ENCODE measurements at places on chromosomes 12 and 14.

DNA sequence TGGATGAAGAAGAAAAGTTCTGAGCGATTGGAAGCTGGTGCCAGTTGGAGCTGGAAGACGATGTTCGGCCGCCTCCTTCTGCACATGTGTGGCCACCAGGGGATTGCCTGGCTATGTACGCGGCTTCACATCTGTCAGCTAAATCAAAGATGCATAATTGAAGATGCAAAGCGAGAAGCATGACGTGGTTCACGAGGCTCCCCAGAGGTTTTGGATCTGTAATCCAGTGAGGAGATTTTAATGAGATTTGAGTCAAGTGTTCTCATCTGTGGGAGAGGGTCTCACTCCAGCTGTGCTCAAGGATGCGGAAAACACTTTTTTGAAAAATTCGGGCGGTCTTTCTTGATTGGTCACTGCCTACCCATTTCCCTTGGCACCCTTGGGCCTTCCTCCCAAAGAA, 94.6 kb downstream of the PAX9 start:
- DNase-seq = no peak

- no peak for DNase-seq
These were observed 180.0 kb downstream of the RBM19 start for GRCh38 chr12:113786107-113786506.

DNA sequence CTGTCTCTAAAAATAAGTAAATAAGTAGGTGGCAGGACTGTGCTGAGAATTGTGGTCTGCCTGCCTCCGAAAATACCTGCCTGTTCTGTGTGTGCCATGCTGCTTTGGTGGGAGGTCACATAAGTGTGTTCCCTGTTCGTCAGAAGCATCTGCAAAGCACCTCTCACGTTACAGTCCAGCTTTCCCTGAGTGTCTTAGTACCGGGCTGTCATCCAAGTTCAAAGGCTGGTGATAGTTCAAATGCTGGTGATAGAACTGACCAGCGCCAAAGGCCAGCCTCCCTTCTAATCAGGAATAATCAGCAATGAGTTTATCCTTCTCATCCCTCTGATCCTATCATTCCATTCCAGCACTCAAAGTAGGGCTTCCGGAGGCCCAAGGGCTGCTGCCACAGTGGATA, 5.6 kb downstream of the CABP1 start:
- no peak for DNase-seq

DNA sequence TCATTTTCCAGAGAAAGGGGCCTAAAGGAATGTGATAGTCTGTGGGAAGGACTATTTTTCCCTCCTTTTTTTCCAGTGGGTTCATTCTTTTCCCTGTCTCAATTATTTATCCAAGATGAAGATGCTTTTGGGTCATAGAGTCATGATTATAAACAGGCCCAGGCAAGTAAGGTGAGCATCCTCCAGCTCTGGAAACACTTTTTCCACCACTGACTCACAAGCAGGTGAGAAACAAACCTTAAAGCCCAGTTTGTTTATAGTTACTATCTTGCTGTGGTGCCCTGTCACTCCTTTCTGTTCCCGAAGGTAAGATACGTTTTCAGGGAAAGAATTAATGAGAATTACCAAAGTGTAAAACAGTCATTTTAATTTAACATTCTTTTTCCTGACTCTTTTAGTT, 107.7 kb upstream of the IFNG-AS1 start:
- no peak for DNase-seq

DNA sequence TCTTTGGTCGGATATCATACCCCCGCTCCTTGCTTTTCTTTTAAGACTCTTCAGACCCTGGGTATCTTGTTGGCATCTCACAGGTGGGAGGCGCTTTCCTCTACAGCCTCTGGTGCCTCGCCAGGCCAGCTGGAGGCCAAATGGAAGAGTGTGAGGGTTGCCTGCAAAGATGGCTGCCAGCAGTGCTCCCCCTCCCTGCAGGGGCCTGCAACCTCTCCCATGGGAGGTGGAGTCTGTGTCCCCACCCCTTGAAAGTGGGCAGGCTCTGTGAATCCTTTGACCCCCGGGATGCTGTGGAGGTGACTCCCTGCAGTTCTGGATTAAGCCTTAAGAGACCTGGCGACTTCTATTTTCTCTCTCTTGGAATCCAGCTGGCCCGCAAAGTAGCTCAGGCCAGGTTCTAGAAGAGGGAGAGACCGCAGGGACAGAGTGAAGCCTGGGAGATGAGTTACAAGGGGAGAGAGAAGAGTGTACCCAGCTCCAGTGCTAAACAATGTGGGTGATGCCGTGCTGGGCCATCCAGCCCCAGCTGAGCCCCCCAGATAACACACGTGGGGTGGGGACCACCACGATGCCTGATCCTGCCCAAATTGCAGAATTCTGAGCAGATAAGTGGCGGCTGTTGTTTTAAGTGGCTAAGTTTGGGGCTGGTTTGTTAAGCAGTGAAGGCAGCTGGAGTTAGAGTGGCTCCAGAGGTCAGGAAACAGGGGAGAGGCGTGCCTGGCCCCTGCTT, 37.9 kb upstream of the NCOR2 start:
- no peak for DNase-seq

DNA sequence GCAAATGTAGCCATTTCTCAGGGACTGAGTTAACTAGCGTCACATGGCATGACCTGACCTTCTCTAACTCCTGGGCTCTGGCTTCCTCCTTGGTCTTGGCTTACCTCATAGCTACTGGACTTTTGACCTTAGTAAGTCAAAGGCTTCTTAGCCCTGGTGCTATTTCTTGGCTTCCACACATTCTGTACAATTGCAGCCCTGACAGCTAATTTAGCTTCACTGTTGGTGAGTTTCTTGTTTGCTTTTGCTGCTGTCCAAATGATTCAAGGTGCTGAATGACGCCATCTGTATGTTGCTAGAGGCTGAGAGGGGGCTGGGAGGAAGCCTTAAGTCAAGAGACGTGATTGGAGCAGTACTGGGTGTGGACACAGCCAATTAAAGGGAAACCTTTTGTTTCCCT, 202.7 kb downstream of the PRKD1 start:
- DNase-seq = no peak

- no peak for DNase-seq
These were observed 15.5 kb upstream of the COL2A1 start for GRCh38 chr12:48019639-48020265.

- DNase-seq = no peak
These were observed 6.8 kb downstream of the TTC8 start for GRCh38 chr14:88831284-88831683.

DNA sequence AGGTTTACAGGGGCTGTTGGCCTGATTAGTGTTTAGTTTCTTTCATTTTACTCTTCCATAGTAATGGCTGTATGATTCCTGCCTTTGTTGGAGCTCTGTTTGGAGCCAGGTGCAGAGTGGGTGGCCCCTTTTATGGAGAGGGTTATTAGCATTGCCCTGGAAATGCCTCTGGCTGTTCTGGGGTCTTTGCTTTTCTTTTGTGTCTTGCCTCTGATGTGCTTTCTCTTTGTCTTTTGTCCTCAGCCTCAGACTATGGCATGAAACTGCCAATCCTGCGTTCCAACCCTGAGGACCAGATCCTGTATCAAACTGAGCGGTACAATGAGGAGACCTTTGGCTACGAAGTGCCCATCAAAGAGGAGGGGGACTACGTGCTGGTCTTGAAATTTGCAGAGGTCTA, 6.9 kb downstream of the MLEC start:
- DNase-seq = no peak

GRCh38 chr12:114669401-114670290, 14.3 kb downstream of the TBX3 start:
- DNase-seq = no peak

GRCh38 chr12:6180268-6181051, 19.7 kb upstream of the CD9 start:
- no peak for DNase-seq

- no peak for DNase-seq
These were observed 107.3 kb downstream of the SAMD4A start for GRCh38 chr14:54674046-54674741.

- no peak for DNase-seq
These were observed 17.1 kb downstream of the DICER1 start for GRCh38 chr14:95140060-95140858.

DNA sequence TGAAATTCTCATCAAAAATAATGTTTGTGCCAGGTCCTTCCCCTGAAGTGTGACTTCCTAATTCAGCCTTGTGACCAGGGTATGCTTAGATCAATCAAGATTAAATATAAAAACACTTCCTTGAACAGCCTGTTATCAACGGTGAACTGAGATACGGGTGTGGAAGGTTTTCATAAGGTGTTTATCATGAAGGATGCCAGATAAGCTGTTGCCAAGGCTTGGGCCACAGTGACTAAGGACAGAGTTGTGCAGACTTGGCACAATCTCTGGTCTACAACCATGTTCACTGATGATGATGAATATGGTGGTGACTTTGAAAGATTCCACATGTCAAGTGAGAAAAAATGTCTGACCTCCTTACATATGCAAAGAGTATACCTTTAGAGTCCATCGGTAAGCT, 51.3 kb upstream of the LIN7A start:
- no peak for DNase-seq

DNA sequence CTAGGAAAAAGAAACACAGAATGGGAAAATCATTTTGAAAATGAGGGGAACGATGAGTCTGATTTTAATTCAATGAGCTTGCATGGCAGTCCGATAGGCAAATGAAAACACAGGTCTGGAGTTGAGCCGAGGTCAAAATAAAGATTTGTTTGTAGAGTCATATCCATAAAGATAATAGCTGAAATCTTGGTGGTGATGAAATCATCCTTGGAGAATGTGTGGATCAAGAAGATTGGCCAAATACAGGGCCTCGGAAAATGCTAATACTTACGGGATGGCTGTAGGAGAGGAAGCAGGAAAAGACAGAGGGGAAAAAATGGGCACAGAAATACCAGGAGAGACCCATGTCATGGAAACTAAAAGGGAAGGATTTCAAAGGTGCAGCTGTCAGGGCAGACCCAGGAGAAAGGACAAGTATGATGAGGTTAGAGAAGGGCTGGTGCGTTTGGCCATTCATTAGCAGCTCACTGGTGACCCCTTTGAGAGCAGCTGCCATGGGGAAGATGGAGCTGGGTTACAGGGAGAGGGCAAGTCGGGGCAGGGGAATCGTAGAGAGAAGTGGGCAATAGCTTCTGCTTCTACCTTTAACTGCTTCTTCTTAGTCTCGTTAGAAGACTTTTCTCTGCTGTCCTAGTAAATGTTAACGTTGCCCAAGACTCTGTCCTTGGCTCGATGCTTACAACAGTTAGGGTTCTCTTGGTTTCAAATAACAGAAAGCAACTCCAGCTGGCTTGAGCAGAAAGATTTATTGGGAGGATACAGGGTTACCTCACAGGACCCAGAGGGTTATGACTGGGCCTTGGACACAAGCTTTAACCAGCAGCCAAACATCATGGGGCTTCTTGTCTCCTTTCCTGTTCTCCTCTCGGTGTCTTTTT, 161.8 kb downstream of the EFCAB11 start:
- no peak for DNase-seq

- no peak for DNase-seq
These were observed 477.2 kb downstream of the DIO2 start for GRCh38 chr14:79734151-79734550.

DNA sequence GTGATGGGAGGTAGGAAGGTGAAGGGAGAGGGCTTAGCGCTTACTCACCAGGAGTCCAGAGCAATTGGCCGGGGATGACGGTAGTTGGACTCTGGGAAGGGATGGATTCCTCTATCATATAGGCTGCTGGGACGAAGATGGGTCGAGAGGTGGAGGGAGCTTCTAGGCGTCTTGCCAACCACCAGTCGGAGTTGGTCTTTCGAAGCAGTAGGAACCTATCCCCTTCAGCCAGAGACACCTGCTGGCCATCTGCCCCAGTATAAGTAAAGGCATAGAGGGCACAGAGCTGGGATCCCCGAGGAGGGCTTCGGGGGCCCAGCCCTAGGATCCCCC, 657 bp downstream of the ARHGAP9 start:
- DNase-seq = no peak

- DNase-seq = no peak
These were observed 1722.1 kb upstream of the SEL1L start for GRCh38 chr14:83255727-83256090.

- no peak for DNase-seq
These were observed 490 bp downstream of the SOS2 start for GRCh38 chr14:50230701-50231474.

DNA sequence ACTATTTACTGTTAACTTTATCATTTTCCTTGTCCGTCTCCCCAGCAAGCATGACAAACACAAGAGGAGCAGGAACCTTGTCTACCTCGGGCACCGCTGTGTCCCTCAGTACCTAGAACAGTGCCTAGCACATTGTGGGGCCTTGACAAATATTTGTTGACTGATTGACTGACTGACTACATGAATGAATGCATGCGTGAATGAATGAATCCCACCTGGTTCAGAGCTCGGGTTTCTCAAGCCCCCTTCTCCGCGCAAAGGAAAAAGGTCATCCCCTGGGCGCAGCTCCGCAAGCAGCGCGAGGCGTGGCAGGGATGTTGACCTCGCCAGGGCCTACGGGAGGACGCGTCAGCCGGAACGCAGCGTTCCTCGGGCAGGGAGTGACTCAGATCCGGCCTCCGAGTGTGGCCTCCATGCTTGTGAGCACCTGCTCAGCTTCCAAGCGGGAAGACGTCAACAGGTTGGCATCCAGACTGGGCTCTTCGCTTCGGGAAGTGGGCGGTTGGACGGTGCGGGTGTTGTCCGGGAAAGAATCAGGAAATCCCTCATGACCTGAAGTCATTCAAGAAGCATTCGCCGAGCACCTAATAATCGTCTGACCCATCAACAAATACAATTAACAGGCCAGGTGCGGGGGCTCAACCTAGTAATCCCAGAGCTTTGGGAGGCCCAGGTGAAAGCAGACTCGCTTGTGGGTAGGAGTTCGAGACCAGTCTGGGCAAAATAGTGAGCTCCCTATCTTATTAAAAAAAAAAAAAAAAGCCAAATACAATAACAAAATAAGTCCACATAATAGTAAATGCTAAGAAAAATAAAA, 13.9 kb upstream of the UBC start:
- DNase-seq = no peak

DNA sequence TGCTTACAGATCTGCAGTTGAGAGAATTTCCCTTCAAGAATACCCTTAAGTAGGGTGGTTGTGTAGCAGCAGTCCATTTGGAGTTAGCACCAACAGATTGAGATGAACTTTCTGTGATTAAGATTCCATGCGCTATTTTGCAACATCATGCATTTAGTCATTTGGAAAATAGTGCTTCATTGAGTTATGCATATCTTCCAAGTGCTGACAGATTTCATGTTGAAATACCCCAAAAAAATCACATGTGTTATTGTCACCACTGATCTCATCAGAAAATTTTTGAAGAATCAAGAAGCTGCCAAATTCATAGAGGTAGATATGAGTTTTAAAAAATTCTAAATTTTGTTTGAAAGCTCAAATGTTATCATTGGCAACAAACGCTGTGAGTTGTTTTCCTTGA, 35.5 kb upstream of the OSBPL8 start:
- DNase-seq = no peak

DNA sequence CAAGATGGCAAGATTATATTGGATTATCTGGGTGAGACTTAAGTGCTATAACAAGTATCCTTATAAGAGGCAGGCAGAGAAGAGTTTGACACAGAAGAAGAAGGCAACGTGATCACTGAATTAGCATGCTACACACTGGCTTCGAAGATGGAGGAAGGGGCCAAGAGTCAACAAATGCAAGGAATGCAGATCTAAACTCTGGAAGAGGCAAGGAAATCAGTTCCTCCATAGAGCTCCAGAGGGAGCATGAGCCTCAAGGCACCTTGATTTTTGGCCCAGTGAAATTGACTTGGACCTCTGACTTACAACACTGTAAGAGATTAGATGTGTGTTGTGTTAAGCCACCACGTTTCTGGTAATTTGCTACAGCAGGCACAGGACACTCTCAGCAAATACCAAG, 536.4 kb upstream of the SEL1L start:
- no peak for DNase-seq

- DNase-seq = no peak
These were observed 137.4 kb upstream of the NTF3 start for GRCh38 chr12:5294274-5295070.

GRCh38 chr14:58807191-58807590, 169.4 kb downstream of the DACT1 start:
- DNase-seq = no peak

Measured in stimulated activated CD4-positive, alpha-beta T cell treated with anti-CD3 and anti-CD28 coated beads, Interleukin-1b, Interleukin-23, amount 100 ng/mL, for 1 hour (primary cell).